ENCODE measurements at places on chromosomes 4 and X. TPM values are rescaled to one million over a fixed set of nuclear protein-coding genes. Genes with fewer than 3 reads are reported as not detected.

GRCh38 chrX:153671589-153672530 is 1.8 kb downstream of the PNCK start:
- no peaks in the 10 kb centered on the region for H3K4me1 ChIP-seq
- H3K4me3 ChIP-seq, result no peak overlapping the region
- H3K36me3 ChIP-seq, result no peaks in the 10 kb centered on the region
- no peak for DNase-seq

DNA sequence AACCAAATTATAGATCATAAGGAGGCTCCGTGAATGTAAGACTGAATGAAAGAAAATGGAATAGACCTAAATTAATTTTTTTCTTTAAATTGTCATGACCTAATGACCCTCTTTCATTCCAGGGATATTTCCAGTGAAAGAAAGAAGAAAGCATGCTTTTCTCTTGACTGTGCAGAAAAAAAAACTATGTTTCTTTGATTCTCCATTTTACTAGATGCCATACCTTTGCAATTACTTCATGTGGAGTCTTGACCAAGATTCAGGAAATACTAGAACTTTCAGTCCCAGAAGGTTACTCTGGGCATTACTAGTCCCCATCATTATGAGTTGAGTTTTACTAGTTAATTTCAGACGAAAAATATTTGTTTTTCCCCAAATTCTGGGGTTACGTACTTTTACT is 6.4 kb upstream of the COMMD8 start:
- H3K36me3 ChIP-seq, result no peaks in the 10 kb centered on the region
- H3K27ac ChIP-seq, result no peak overlapping the region
- no peak overlapping the region for H3K4me3 ChIP-seq

- no peak for DNase-seq
- H3K27me3 ChIP-seq, result no peaks in the 10 kb centered on the region
- no peaks in the 10 kb centered on the region for H3K36me3 ChIP-seq
Measured at GRCh38 chr4:8727131-8727530, 134.6 kb downstream of the CPZ start.

DNA sequence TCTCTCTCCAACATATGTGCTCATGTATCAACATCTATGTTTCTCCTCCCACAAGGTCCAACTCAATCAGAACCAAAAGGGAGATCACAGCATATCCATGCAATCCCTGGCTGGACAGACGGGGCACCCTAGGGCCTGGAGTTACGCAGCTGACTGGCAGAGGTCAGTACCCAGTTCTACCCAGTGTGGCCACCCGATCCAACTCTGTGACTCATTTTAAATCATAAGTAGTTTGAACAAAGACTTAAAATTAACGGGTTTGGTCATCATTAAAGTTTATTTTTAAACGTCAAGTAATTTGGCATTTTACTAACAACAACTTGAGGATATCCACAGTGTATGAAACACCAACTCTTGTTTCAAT is 59.5 kb downstream of the APBB2 start:
- no peak overlapping the region for H3K4me3 ChIP-seq
- DNase-seq, result no peak

DNA sequence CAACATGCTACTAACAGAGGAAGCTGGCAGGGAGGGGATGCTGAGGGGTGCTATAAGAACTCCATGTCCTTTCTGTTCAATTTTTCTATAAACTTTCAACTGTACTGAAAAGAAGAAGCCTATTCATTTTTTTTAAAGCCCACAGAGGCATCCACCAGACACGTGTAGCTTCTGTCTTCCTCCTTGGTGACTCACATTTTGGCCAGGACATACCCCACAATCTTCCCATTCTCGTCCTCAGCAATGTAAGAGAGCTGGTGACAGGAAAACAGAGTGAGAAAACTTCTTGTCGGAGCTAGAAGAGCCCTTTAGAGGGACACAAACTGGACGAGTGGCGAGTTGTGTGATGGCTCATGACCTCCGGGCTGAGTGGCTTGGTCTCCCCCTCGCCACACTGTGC is 1.1 kb downstream of the NAA10 start:
- peaks cover 31% of the 10 kb centered on the region for H3K27me3 ChIP-seq
- DNase-seq, result no peak
- H3K4me3 ChIP-seq, result peak overlapping the region; percentile 67
- H3K4me1 ChIP-seq, result peaks cover 35% of the 10 kb centered on the region
- H3K27ac ChIP-seq, result no peak overlapping the region

DNA sequence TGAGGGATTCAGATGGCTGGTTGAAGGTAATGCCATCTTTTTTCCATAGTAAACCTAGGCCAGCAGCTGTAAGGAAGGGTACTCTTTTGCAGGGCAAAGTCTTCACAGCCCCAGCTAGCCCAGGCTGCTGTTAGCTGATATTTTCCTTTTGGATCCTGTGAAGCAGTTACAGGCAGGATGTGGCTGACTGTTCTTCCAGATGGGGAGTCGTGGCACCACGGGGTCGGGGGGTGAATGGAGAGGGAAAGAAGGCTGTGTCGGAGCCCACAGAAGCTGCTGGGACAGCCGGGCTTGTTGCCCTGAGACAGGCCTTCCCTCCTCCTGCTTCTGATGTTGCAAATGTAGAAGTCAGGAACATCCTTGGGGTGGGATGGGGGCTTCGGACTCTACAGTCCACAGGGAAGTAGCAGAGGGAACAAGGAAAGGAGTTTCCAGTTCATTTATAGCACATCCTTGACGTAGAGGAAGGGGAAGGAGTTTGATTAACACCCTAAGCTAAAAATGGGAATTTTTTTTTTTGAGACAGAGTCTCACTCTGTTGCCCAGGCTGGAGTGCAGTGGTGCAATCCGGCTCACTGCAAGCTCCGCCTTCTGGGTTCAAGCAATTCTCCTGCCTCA is 64.6 kb upstream of the TMEM150C start:
- H3K4me1 ChIP-seq, result no peaks in the 10 kb centered on the region
- no peak overlapping the region for H3K27ac ChIP-seq
- H3K27me3 ChIP-seq, result no peaks in the 10 kb centered on the region
- no peak for DNase-seq

- H3K36me3 ChIP-seq, result peaks cover 3% of the 10 kb centered on the region
- no peak overlapping the region for H3K4me3 ChIP-seq
- no peak overlapping the region for H3K27ac ChIP-seq
- H3K4me1 ChIP-seq, result no peaks in the 10 kb centered on the region
Measured at GRCh38 chr4:168900080-168900479, 110.0 kb downstream of the CBR4 start.

- H3K27me3 ChIP-seq, result no peaks in the 10 kb centered on the region
- no peaks in the 10 kb centered on the region for H3K36me3 ChIP-seq
- no peak for DNase-seq
- no peaks in the 10 kb centered on the region for H3K4me1 ChIP-seq
- H3K4me3 ChIP-seq, result no peak overlapping the region
- H3K27ac ChIP-seq, result no peak overlapping the region
Measured at GRCh38 chrX:35499071-35499862, 298.9 kb upstream of the MAGEB16 start.

- no peaks in the 10 kb centered on the region for H3K36me3 ChIP-seq
- H3K27me3 ChIP-seq, result no peaks in the 10 kb centered on the region
- no peak overlapping the region for H3K27ac ChIP-seq
- H3K4me3 ChIP-seq, result no peak overlapping the region
- H3K4me1 ChIP-seq, result no peaks in the 10 kb centered on the region
- DNase-seq, result no peak
Measured at GRCh38 chrX:118211891-118212816, 95.5 kb upstream of the KLHL13 start.

Gene FGF2
- polyA plus RNA-seq, result 3.7 TPM

Gene PDGFRA
- 9.2 TPM for polyA plus RNA-seq

DNA sequence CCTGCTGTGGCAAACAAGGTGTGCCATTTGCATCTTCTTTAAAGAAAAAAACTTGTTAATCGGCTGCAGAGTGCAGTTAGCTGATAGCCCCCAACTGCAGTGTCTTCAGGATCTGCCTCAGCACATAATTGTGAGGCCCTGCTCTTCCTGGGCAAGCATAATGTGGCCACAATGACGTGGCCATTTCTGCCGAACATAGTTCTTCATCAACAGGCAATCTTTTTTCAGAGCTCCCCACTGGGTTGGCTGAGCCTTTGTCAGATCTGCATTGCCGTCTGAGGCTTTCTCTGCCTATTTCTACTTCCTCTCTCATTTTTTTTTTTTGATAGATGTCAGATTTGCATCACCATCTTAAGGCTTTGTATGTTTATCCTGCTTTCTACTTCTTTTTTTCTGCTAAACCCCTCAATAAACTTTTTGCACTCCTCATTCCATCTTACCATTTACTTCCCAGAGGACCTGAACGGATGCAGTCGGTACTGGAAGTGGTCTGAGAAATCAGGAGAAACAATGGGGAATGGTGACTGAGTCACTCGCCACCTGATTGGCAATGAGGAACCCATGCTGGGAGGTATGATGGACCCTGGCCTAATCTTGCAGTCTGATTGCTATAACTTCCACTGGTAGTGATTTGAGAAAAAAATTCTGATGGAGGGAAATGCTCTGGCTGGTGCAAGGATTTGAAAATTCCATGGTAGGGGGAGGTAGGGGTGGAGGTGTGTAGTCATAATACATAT is 21.2 kb upstream of the TAB3 start:
- H3K27me3 ChIP-seq, result no peaks in the 10 kb centered on the region
- peaks cover 2% of the 10 kb centered on the region for H3K4me1 ChIP-seq
- H3K36me3 ChIP-seq, result no peaks in the 10 kb centered on the region
- H3K4me3 ChIP-seq, result no peak overlapping the region

Measured in thymus (tissue), 14 donors.